Tibial artery (tissue), 4 donors: ENCODE measurements at places on chromosomes 1 and 21.
A peak's percentile ranks its signal among the peaks of the same experiment; 100 is the strongest.

DNA sequence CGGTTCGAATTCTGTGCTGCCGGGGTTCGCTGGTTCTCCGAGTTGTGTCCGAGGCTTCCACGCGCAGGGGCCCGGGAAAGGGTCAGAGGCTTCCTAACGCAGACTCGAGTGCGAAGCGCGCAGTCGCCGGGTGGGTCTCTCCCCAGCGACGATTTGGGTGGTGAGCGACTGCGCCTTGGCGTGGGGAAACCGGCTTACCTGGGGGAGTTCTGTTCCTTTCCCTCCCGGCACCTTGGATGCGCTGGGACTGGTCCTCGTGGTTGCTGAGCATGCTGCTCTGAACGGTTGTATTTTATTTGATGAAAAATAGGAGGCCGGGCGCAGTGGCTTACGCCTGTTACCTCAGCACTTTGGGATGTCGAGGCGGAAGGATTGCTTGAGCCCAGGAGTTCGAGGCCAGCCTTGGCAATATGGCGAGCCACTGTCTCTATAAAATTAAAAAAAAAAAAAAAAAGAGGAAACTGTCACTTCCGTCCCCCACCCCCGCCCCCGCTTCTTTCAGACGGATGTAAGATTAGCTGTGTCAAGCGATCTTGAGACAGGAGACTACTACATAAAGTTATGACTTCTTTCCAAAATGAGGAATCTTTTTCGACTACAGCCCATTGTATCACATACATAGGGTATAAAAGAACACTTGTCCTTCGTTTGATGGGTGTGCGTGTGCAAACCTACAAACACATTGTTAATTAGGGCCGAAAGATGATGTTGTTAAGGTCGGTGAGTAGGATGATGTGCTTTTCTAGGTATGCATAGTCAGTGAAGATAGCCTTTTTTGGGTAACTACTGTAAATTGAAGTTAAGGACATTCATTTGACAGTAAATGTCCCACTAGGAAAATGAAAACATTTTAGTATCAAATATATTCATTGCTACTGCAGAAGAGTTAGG lies at the start of gene CCDC18:
CCDC18 (plus strand) TSS at position 2 of the 891 bp plus-strand sequence. CDS start 2,638 bp downstream, outside the sequence.
- no peak for DNase-seq
- H3K4me3 ChIP-seq: peak within 1 kb of the TSS; percentile 91
- H3K27ac ChIP-seq: peak within 1 kb of the TSS; percentile 100
- no peaks in the 10 kb centered on the region for H3K27me3 ChIP-seq
- H3K36me3 ChIP-seq: no peaks in the 10 kb centered on the region
- peaks cover 6% of the 10 kb centered on the region for H3K4me1 ChIP-seq

DNA sequence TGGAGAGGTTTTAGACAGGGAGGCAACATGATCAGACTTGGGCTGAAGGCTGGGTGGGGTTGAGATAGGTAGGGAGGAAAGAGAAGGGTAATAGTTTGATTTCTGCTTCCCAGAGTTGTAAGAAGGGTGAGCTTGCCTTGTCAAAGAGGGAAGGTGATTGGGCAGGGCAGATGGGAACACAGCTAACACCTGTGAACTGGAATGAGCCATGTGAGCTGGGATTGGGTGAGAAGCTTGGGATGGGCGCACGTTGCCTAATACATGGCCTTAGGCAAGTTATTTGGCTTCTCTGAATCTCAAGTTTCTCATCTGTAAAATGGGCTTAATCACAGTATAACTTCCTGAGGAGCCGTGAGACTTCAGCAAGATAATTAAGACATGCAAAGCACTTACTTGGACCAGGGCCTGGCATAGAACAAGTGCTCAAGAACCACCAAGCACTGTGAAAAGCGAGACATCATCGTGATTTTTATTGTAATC lies 33.8 kb upstream of the ID3 start:
- no peak overlapping the region for H3K4me3 ChIP-seq
- DNase-seq: no peak
- no peaks in the 10 kb centered on the region for H3K36me3 ChIP-seq
- H3K27ac ChIP-seq: no peak overlapping the region
- no peaks in the 10 kb centered on the region for H3K27me3 ChIP-seq

DNA sequence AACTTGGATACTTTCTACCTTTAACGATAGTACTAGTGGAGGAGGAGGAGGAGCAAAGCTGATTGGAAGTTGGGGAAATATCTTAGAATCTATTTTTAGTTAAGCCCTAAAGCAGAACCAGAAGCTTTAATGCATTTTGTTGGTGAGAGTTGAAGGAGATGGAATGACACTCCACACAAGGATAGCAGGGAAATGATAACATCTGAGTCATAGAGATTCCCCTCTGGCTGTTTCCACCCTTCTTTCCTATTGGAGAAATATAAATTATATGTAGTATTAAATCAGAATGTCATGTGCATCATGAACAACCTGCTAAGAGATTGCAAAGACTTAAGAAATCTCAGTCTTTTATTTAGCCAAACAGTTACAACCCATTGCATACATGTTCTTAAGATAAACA lies 1357.7 kb downstream of the NCAM2 start:
- H3K27me3 ChIP-seq: no peaks in the 10 kb centered on the region
- DNase-seq: no peak
- H3K4me1 ChIP-seq: no peaks in the 10 kb centered on the region
- no peaks in the 10 kb centered on the region for H3K36me3 ChIP-seq
- H3K4me3 ChIP-seq: no peak overlapping the region
- no peak overlapping the region for H3K27ac ChIP-seq

DNA sequence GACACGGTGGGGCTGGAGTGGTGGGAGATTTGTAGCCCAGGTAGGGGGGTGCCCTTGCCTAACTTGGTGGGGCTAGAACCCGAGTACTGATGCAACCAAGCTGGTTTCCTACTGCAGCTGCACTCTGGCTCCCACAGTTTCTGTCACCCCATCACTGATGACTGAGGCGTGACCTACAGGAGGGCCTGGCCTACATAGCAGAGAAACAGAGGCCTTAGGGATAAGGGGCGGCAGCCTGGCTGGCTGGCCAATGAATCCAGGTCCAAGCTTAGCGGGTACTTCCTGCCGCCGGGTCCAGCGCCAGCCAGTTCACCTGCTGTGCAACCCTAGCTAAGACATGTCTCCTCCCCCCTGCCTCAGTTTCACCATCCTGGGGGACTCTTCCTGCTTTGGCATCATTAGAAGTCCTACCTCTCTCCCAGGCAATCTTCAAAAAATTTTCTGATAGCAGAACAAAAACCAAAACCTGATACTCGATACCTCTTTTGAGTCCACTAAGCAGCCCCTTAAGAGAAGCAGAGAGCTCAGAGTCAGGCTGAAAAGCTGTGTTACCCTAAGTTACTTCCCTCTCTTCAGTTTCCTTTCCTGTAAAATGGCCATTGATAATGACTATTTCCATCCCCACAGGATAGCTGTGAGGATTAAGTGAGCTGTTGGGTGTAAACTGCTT lies 27.3 kb upstream of the RNF19B start:
- no peaks in the 10 kb centered on the region for H3K36me3 ChIP-seq
- H3K4me3 ChIP-seq: no peak overlapping the region
- H3K27me3 ChIP-seq: no peaks in the 10 kb centered on the region

- no peak for DNase-seq
- H3K36me3 ChIP-seq: no peaks in the 10 kb centered on the region
- peaks cover 8% of the 10 kb centered on the region for H3K4me1 ChIP-seq
- peak overlapping the region; percentile 31 for H3K27ac ChIP-seq
- no peaks in the 10 kb centered on the region for H3K27me3 ChIP-seq
- H3K4me3 ChIP-seq: no peak overlapping the region
Measured at GRCh38 chr1:91781371-91781825, 104.6 kb downstream of the TGFBR3 start.

DNA sequence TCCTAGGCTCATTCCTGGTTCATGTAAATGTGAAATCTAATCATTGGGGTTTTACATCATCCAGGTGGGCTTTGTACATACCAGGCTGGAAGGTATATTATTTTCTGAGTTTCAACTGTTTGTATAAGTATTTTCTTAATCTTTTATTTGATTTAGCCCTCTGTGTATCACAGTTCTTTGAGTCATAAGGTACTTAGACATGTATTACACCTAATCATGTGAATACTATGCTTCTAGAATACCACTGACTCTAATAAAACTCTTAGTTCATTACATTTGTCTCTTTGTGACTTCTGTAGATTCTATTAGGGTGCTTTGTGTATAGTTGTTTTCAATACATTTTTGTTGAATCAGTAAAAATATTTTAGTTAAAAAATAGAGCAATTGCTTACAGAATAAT lies 92.8 kb downstream of the ZFYVE9 start:
- no peaks in the 10 kb centered on the region for H3K4me1 ChIP-seq
- no peak overlapping the region for H3K27ac ChIP-seq
- H3K4me3 ChIP-seq: no peak overlapping the region
- DNase-seq: no peak
- peaks cover 4% of the 10 kb centered on the region for H3K36me3 ChIP-seq
- H3K27me3 ChIP-seq: no peaks in the 10 kb centered on the region

DNA sequence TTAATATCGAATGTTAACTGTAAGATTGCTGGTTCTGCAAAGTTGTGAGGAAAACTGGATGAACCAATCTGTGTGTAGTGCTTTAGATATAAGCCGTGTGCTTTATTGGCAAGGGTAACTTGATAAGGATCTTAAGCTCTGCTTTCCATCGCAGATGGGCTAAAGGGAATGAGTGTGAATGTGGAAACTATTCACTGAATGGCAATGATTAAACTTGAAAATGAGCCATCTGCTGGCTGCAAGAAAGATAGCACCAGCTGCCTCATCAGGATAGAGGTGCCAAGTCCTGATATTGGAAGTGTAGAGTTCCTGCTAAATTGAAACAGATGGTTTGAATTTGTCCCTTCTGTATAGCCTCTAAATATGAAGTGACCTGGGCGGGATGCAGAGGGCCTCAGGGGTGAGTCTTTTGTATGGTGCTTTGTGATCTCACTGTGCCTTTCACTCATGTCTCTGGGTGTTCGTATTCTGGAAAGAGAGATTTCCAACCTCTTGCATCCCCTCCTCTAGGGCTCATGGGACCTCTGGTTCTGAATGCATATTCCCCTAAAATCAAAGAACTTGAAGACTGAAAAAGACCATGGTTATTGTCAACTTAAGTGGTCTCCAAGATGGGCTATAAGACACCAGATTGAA lies 9.2 kb downstream of the FCRL3 start:
- H3K27me3 ChIP-seq: no peaks in the 10 kb centered on the region
- H3K36me3 ChIP-seq: no peaks in the 10 kb centered on the region
- H3K4me3 ChIP-seq: no peak overlapping the region

GRCh38 chr1:209457401-209458125 lies 126.0 kb upstream of the CAMK1G start:
- H3K4me1 ChIP-seq: no peaks in the 10 kb centered on the region
- H3K27ac ChIP-seq: no peak overlapping the region
- no peak overlapping the region for H3K4me3 ChIP-seq

- H3K4me3 ChIP-seq: no peak overlapping the region
- H3K36me3 ChIP-seq: no peaks in the 10 kb centered on the region
- H3K4me1 ChIP-seq: no peaks in the 10 kb centered on the region
- no peak overlapping the region for H3K27ac ChIP-seq
Measured at GRCh38 chr1:160741612-160742348, 2.7 kb downstream of the SLAMF7 start.

DNA sequence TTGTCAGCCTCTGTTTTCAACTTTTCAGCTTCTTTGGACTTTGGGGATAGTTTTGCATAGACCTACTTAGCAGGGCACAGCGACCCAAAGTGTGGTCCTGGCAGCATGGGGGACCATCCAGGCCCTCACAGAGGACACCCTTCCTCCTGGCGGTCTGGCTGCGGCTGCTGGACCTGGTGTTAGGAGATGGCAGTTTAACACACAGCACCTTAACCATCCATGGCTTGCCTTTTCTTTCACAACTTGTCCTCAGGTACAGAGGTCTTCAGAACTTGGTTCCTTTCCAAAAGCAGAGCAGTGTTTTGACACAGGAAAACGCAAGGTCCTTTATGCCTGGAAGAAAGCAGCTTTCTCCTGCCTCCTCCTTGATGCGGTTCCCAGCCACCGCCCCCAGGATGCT lies 68.1 kb downstream of the RHOU start:
- H3K27ac ChIP-seq: no peak overlapping the region
- no peak overlapping the region for H3K4me3 ChIP-seq
- no peaks in the 10 kb centered on the region for H3K4me1 ChIP-seq

DNA sequence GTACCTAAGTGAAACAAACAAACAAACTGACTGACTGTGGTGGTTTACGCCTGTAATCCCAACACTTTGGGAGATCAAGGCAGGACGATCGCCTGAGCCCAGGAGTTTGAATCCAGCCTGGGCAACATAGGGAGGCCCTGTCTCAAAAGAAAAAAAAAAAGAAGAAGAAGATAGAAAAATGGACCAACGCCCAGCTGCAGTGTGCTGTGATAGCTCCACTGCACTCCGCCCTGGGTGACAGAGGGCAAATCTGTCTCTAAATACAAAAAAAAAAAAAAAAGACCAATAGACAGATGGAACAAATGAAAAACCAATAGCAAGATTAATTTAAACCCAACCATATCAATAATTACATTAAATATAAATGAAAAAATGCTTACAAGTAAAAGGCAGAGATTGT lies 13.9 kb downstream of the AKR7A3 start:
- H3K27ac ChIP-seq: no peak overlapping the region
- H3K4me1 ChIP-seq: peaks cover 5% of the 10 kb centered on the region
- no peaks in the 10 kb centered on the region for H3K27me3 ChIP-seq

DNA sequence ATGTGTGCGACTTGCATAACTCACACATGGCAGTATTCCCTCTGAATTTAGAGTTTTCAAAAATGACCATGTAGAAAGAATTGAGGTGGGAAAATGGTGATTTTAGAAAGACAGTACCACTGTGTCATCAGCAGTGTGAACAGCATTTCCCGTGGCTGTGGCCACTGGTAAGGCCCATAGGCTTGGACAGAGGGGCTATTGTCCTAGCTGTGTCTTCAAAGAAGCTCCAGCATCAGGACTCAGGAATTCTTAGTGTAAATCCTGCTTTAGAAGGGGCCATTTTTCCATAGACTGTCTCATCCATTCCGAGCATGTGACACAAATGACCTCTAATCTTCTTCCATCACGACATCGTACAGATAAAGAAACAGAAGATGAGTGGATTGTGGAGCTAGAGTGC lies 119.3 kb upstream of the BACE2 start:
- no peaks in the 10 kb centered on the region for H3K27me3 ChIP-seq
- no peaks in the 10 kb centered on the region for H3K4me1 ChIP-seq
- H3K36me3 ChIP-seq: no peaks in the 10 kb centered on the region

GRCh38 chr1:74485622-74486021 lies 26.8 kb downstream of the LRRC53 start:
- no peaks in the 10 kb centered on the region for H3K4me1 ChIP-seq
- no peak overlapping the region for H3K27ac ChIP-seq
- DNase-seq: no peak
- H3K36me3 ChIP-seq: no peaks in the 10 kb centered on the region
- H3K4me3 ChIP-seq: no peak overlapping the region

- no peak for DNase-seq
Measured at GRCh38 chr21:32141318-32141633, 137.6 kb downstream of the MIS18A start.
